Amygdala (tissue), 56 donors: ENCODE measurements at places on chromosomes 11 and 22.

DNA sequence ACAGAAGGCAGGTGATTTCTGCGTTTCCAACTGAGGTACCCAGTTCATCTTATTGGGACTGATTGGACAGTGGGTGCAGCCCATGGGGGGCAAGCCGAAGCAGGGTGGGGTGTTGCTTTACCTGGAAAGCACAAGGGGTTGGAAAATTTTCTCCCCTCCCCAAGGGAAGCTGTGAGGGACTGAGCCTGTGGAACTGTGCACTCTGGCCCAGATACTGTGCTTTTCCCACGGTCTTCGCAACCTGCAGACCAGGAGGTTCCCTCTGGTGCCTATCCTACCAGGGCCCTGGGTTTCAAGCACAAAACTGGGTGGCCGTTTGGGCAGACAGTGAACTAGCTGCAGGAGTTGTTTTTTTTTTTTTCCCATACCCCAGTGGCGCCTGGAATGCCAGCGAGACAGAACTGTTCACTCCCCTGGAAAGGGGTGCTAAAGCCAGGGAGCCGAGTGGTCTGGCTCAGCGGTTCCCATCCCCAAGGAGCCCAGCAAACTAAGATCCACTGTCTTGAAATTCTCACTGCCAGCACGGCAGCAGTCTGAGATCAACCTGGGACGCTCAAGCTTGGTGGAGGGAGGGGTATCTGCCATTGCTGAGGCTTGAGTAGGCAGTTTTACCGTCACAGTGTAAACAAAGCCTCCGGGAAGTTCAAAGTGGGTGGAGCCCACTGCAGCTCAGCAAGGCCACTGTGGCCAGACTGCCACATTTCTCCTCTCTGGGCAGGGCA lies 97.2 kb downstream of the JRKL start:
- DNase-seq = no peak

GRCh38 chr11:119709638-119710346 lies 19.2 kb downstream of the NECTIN1 start:
- peak; percentile 58 for DNase-seq

DNA sequence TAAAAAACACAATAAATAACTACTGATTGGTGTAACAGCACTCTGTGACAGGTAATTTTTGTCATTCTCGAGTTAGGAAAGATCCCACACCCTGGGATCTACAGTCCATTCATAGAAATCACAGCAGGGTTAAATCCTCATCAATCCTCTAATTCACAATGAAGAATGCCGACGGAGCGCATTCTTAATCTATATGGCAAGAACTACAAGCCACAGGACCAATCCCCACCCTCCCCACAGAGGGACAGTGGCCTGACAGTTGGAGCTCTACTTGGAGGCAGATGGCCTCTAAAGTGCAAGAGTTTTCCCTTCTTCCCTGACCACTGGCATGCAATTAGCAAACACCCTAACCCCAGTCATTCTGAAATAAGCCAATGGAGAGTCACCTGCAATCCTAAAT lies 34.2 kb downstream of the TCF20 start:
- DNase-seq = no peak

GRCh38 chr22:44668886-44669521 lies 33.0 kb upstream of the PRR5 start:
- DNase-seq = no peak

DNA sequence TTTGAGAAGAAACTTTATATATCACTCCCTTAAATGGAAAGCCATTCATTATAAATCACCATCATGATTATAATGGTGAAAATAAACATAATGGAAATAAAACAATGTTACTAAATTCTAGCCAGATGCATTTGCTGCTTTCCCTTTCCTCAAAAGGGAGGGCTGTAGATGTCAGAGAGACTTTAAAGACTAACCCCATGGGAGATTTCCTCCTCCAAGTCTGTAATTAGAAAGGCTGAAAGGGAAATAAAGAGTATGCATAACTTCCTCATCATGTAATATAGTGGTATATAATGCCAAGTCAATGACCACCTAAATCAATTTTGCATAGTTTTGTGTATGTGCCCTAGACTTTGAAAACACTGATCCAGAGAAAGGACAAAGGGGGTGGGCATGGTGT lies 6.4 kb downstream of the CD6 start:
- DNase-seq = no peak

DNA sequence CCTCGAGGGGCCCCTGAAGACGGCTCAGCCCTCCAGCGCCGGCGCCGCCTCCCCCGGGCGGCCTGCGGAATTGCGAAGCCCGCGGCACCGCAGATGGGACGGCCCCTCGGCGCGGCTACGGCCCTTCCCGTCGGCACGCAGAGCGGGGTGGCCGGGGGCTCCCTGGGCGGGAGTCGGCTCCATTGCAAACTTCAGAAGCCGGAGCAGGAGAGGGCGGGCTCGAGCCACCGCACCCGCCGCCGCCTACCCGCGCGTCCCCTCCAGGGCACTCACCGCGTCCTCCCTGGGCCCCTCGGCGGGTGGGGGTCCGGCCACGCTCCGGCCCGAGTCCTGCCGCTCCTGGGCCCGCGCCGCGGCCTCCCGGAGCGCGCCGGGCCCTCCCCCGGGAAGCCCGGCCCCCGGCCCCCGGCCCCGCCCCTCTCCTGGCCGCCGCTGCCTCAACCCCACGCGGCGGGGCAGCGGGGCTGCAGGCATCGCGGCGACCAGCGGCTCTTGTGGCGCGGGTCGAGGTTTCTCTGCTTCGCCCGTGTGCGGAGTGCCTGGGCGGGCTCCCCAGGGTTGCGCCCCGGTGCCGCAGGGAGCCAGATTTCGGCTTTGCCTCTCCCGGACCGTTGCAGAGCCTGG lies at the start of gene PACSIN3:
TSS of gene PACSIN3 (minus strand) at position 359 of the 624 bp plus-strand sequence. CDS start 3,707 bp downstream, outside the sequence.
- no peak for DNase-seq

DNA sequence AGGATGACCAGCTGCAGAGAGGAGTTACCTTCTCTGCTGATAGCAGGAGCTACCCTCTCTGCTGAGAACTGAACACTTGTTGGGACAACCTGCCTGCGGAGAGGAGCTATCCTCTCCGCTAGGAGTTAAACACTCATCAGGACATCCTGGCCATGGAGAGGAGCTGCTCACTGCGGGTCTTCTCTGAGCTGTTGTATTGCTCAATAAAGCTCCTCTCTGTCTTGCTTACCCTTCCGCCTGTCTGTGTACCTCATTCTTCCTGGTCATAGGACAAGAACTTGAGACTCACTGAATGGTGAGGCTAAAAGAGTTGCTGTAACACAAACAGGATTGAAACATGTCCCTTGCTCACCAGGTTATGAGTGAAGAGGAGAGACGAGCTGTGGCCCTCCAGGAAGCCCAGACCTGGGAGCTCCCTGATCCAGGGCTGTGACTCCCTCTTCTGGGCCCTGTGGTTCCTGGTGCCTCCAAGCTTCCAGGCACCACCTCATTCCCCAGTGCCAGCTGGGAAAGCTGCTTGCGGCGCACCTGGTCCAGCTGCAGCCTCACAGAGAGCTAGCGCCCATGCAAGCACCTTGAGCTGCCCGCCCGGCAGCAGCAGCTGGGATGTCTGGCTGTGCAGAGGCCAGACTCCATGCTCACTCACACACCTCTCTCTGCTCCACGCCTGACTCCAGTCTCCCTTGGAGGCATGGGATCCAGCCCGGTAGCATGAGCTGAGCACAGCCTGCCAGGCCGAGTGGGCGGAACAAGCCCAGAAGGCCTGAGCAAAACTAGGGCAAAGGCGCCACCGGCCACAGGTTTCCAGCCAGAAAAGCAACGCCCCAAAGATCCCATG lies 50.5 kb downstream of the RAB30 start:
- no peak for DNase-seq

DNA sequence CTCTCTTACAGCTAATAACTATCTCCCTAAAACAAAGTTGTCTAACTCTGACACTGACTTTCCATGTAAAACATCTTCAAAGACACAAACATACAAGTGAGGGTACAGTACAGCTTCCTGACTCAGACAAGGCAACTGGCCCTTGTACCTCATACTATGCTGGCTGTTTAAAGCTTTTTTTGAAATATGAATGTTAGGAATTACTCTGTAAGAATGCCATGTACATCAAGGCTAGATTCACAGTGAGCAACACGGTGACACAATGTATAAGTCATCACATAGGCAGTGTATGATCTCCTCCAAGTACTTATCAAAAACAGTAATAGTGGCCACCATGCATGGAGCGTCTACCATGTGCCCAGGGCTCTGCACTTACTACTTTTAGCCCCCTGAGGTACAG lies 28.6 kb downstream of the ALG8 start:
- no peak for DNase-seq
